ENCODE measurements at places on chromosomes 1 and 21. TPM values are rescaled to one million over a fixed set of nuclear protein-coding genes. Genes with fewer than 3 reads are reported as not detected.

GRCh38 chr1:154611150-154611862 lies 3.3 kb upstream of the ADAR start:
- no peaks in the 10 kb centered on the region for H3K27me3 ChIP-seq
- H3K36me3 ChIP-seq, result peaks cover 17% of the 10 kb centered on the region
- no peak for DNase-seq
- peak overlapping the region; percentile 99 for H3K27ac ChIP-seq
- peaks cover 64% of the 10 kb centered on the region for H3K4me1 ChIP-seq

GRCh38 chr1:162993846-162994245 lies 75.3 kb upstream of the RGS4 start:
- no peak overlapping the region for H3K4me3 ChIP-seq
- H3K36me3 ChIP-seq, result no peaks in the 10 kb centered on the region
- H3K27ac ChIP-seq, result no peak overlapping the region
- peaks cover 16% of the 10 kb centered on the region for H3K27me3 ChIP-seq
- DNase-seq, result no peak

DNA sequence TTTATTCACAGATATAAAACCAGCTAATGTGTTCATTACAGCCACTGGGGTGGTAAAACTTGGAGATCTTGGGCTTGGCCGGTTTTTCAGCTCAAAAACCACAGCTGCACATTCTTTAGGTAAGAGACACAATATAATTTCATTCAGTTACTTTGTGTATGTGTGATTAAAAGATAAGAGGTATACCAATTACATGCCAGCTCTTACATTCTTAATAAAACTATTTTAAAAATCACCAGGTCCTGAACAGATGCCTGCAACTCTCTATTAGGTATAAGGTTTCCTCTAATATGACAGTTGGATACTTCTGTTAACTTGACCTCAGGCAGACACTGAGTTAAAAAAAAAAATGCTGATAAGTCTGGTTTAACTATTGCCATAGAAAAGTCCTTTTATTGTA lies 122.1 kb downstream of the NEK7 start:
- peaks cover 6% of the 10 kb centered on the region for H3K4me1 ChIP-seq
- H3K27ac ChIP-seq, result no peak overlapping the region
- H3K4me3 ChIP-seq, result no peak overlapping the region
- DNase-seq, result no peak
- peaks cover 8% of the 10 kb centered on the region for H3K36me3 ChIP-seq
- H3K27me3 ChIP-seq, result no peaks in the 10 kb centered on the region

GRCh38 chr21:45607021-45607908 lies 36.3 kb upstream of the PCBP3 start:
- peaks cover 4% of the 10 kb centered on the region for H3K36me3 ChIP-seq
- H3K27ac ChIP-seq, result peak overlapping the region; percentile 79
- peak overlapping the region; percentile 27 for H3K4me3 ChIP-seq
- H3K4me1 ChIP-seq, result peaks cover 10% of the 10 kb centered on the region
- DNase-seq, result peak; percentile 58

GRCh38 chr1:214518361-214518760 lies 33.0 kb downstream of the PTPN14 start:
- DNase-seq, result no peak
- H3K36me3 ChIP-seq, result no peaks in the 10 kb centered on the region
- H3K4me3 ChIP-seq, result no peak overlapping the region

DNA sequence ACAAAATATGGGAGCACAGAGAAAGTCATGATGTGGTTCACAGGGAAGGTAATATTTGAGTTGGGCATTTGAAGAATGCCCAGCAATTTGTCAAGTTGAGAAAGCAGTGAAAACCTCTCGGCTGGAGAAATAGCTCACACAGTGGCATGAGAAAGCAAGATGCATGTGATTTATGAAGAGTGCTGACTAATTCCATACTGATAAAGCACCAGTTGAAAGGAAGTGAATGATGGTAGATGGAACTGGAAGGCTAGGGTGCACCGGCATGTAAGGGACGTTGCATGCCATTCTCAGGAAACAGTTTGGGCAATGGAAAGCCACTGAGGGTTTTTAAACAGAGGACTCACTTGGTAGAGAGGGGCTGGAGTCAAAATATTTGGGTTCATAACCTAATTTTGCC lies 53.5 kb upstream of the MTF2 start:
- no peak overlapping the region for H3K4me3 ChIP-seq
- no peak for DNase-seq
- peaks cover 2% of the 10 kb centered on the region for H3K27me3 ChIP-seq
- peaks cover 14% of the 10 kb centered on the region for H3K4me1 ChIP-seq

GRCh38 chr1:118117521-118117920 lies 67.5 kb downstream of the SPAG17 start:
- no peak for DNase-seq
- H3K27ac ChIP-seq, result no peak overlapping the region
- no peaks in the 10 kb centered on the region for H3K4me1 ChIP-seq
- no peaks in the 10 kb centered on the region for H3K36me3 ChIP-seq

DNA sequence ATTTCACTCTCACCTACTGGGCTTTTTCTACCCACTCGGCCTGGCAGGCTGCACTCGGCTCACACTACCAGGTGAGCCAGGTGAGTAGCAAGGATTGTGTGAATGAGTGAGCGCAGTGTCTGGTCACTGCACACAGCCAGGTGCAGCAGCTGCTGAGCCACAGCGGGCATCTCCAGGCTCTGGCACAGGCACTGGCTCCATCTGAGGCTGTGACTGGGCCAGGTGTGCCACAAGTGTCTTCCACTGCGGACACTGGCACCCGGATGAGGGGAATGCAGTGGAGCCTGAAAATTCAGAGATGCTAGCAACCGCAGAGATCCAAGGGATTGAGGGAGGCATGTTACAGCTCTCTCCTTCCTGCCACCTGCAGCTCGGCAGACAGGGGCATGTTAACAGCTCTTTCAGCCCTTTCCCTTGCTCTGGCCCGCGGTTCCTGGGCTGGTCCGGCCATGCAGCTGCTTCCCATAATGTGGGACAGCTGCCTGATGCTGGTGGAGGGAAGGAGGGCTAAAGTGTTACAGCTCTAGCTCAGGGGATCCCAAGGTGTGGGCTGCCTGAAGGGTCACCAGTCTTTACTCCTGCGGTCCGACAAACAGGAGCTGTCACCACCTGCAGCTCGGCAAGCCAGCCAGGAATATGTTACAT lies 1038.3 kb downstream of the AMY1C start:
- no peaks in the 10 kb centered on the region for H3K27me3 ChIP-seq
- no peak overlapping the region for H3K27ac ChIP-seq
- DNase-seq, result no peak
- H3K4me1 ChIP-seq, result no peaks in the 10 kb centered on the region

- H3K4me1 ChIP-seq, result peaks cover 56% of the 10 kb centered on the region
- H3K27ac ChIP-seq, result peak overlapping the region; percentile 99
- peaks cover 21% of the 10 kb centered on the region for H3K27me3 ChIP-seq
- H3K36me3 ChIP-seq, result no peaks in the 10 kb centered on the region
Observed at GRCh38 chr1:166974647-166975345, 544 bp downstream of the ILDR2 start.

GRCh38 chr1:167819849-167820683 lies 93.9 kb downstream of the ADCY10 start:
- peaks cover 3% of the 10 kb centered on the region for H3K36me3 ChIP-seq
- peak; percentile 36 for DNase-seq
- H3K4me1 ChIP-seq, result peaks cover 7% of the 10 kb centered on the region
- peak overlapping the region; percentile 55 for H3K4me3 ChIP-seq
- H3K27ac ChIP-seq, result peak overlapping the region; percentile 68
- H3K27me3 ChIP-seq, result peaks cover 8% of the 10 kb centered on the region

GRCh38 chr1:114627107-114627506 lies 42.7 kb downstream of the DENND2C start:
- no peaks in the 10 kb centered on the region for H3K36me3 ChIP-seq
- no peak overlapping the region for H3K4me3 ChIP-seq
- DNase-seq, result no peak
- H3K4me1 ChIP-seq, result no peaks in the 10 kb centered on the region
- peaks cover 10% of the 10 kb centered on the region for H3K27me3 ChIP-seq

- no peak overlapping the region for H3K27ac ChIP-seq
- no peaks in the 10 kb centered on the region for H3K36me3 ChIP-seq
- no peaks in the 10 kb centered on the region for H3K4me1 ChIP-seq
Observed at GRCh38 chr1:44621841-44622286, 52.4 kb downstream of the TMEM53 start.

DNA sequence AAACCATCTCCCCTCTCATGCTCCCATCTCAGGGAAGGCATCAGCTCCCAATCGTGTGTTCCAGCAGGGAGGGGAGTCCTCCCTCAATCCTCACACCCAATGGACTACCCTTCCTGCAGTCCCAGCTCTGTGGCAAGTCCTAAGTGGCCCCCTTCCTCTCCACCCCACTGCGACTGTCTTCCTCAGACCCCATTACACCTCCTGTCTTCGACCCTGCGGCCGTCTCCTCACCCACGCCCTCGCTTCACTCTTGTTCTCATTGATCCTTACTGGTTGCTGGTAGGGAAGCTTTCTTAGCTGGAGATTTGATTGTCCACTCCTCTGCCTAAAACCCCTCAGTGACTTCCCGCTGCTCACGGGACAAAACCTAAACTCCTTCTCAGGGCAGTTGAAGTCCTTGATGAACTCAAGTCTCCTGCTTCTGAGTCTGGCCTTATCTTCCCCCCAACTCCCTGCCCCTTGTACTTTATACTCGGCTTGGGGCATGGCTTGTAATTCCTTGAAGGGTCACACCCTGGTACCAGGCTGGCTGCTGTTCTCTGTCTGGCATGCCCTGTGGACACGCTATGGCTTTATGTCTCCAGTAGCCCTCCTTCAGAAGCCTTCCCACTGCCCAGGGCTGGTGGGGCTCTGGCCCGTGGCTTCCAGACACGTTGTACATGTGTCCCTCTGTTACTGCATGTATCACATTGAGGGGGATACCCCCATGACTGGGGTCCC lies 2.3 kb upstream of the EPS8L3 start:
- no peaks in the 10 kb centered on the region for H3K4me1 ChIP-seq
- peak; percentile 1 for DNase-seq
- no peaks in the 10 kb centered on the region for H3K36me3 ChIP-seq
- H3K4me3 ChIP-seq, result no peak overlapping the region

- no peak for DNase-seq
- H3K27ac ChIP-seq, result no peak overlapping the region
- no peaks in the 10 kb centered on the region for H3K36me3 ChIP-seq
- H3K4me3 ChIP-seq, result no peak overlapping the region
Observed at GRCh38 chr1:11422686-11423085, 56.3 kb upstream of the DISP3 start.

DNA sequence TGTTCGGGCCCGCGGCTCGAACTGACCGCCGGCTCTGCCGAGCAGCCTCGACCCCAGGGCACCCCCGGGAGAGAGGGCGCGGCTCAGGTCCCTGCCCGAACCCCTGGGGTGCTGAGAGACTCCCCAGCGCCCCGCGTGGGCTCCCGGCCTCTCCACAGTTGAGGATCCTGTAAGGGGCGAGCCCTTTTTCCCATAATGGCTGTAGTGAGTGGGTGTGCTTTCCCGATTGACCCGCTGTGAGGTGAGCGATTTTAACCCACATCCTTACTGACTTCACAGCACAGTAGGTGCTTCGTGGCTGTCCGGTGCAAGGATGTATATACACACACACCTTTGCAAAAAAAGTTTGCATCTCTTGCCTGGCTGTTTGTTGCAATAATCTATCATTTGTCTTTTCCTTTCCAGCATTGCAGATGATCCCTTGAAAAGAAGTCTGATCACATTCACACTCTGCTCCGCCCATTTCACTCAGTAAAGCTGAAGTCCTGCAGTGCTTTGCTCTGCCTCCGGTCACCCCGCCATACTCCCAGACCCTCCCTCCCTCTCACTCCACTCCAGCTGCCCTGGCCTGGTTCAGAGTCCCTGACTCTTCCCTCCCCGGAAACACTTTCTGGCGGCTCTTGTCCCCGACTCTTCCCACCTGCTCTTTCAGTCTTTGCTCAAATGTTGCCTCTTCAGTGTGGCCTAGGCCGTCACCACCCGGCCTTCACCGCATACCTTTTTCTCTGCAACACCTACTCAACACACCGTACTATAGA lies 955 bp upstream of the UBE2G2 start:
- H3K27me3 ChIP-seq, result no peaks in the 10 kb centered on the region
- H3K27ac ChIP-seq, result peak overlapping the region; percentile 83
- peaks cover 66% of the 10 kb centered on the region for H3K36me3 ChIP-seq
- peaks cover 48% of the 10 kb centered on the region for H3K4me1 ChIP-seq
- DNase-seq, result no peak

DNA sequence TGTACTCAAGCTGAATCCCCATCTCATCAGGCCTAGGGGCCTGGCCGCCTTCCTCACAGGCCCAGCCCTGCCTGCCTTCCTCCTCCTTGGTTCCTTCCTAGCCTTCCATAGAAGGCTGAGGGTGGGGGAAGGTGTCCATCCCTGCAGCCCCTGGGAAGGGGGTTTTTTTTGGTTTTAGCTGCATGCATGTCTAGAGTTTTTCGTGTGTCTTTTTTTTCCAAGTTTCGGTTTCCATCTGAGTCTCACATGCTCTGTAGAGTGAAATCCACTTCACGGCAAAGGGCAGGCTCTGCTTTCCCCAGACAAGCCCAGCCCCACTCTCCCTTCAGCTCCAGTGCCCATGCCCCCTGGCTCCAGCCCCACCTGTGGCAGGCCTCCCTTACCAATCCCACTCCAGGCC lies 32.1 kb downstream of the GRHL3 start:
- H3K27ac ChIP-seq, result peak overlapping the region; percentile 60
- H3K36me3 ChIP-seq, result no peaks in the 10 kb centered on the region
- H3K27me3 ChIP-seq, result no peaks in the 10 kb centered on the region
- no peak overlapping the region for H3K4me3 ChIP-seq
- DNase-seq, result peak; percentile 52

- H3K36me3 ChIP-seq, result no peaks in the 10 kb centered on the region
- no peak for DNase-seq
- H3K4me3 ChIP-seq, result no peak overlapping the region
- H3K27ac ChIP-seq, result no peak overlapping the region
- H3K4me1 ChIP-seq, result no peaks in the 10 kb centered on the region
- no peaks in the 10 kb centered on the region for H3K27me3 ChIP-seq
Observed at GRCh38 chr1:187013582-187014200, 184.9 kb downstream of the PLA2G4A start.

Gene ASCL5
- total RNA-seq, result not detected

Gene AIRE
- not detected for total RNA-seq

Gene NECTIN4
- total RNA-seq, result not detected

Gene NVL
- total RNA-seq, result 34.2 TPM

Gene HSPB7
- not detected for total RNA-seq

Gene CYP2J2
- total RNA-seq, result 1.3 TPM

Gene LCE3D
- not detected for total RNA-seq

Data from activated CD4-positive, alpha-beta T cell treated with anti-CD3 and anti-CD28 coated beads for 36 hours (primary cell).